Activated CD4-positive, alpha-beta T cell treated with anti-CD3 and anti-CD28 coated beads for 1 hour (primary cell): ENCODE measurements at places on chromosomes 3 and 15.

DNA sequence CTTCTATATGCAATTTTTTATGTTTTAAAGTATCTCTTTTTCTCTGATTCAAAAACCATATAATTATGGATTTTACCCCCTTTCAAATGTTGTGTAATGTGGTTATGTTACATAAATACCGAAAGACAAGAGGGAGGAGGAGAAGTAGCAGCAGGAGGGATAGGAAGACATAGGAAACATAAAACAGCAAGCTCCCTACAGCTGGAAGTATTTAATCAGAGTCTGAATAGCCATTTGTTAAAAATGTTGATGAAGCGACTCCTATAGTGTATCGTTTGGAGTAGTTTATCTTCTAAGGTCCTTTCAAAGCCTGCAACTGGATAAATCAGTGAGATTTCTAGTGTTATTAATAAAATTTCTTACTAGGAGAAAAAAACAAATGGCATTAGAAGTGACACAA is 598.1 kb upstream of the GOLIM4 start:
- no peak for DNase-seq

DNA sequence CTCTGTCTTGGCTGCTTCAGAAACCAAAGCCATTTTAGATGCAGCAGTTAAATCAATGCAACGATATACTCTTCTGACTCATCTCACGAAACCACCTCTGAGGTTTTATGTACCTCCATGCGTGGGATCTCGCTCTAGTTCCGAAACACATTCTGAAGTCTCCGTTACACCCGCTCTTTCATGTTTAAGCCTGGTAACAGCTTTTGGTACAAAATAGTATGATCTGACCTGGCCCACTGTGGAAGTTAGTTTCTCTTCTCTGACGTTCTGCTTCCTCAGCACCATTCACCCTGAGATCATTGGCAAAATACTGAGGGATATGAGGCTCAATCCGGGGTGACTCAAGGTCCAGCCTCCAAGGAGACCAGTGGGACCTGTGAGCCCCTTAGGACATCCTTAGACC is 121.9 kb downstream of the TMEM266 start:
- DNase-seq = no peak

DNA sequence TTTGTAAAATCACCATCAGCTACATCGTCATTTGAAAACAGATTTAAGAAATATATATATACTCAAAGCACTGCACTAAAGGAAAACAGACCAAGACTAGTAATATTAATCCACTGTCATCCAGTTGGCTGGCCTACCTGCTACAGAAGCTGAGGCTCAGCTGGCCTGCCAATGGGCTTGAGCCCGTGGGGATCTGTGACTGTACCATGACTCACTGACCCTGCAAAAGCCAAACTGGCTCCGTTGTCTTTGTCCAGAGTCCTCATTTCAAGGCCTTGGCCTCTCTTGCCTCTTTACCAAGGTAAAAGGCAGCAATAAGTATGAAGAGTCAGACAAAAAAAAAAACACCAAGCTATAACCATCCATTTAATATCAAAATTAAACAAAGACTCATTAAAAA is 463.5 kb upstream of the RASGRP1 start:
- DNase-seq = no peak

DNA sequence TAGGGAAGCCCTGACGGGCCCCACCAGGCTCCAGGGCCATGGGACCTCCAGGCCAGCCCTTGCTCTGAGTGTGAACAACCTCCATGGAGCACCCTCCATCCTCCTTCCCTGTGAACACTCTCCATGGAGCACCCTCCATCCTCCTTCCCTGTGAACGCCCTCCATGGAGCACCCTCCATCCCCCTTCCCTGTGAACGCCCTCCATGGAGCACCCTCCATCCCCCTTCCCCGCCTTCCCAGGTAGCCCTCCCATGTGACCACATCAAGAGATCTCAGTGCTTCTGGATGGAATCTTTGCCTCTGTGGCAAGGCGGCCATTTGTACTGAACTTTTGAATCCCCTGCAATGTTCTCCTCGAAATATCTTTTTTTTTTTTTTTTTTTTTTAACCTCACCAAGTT is 66.5 kb downstream of the CHSY1 start:
- DNase-seq = no peak

GRCh38 chr3:102135316-102135715 is 286.0 kb downstream of the NFKBIZ start:
- DNase-seq = no peak

GRCh38 chr3:134905647-134905935 is 110.5 kb downstream of the EPHB1 start:
- no peak for DNase-seq

- DNase-seq = no peak
Measured at GRCh38 chr3:54123003-54123775, 837 bp downstream of the CACNA2D3 start.

DNA sequence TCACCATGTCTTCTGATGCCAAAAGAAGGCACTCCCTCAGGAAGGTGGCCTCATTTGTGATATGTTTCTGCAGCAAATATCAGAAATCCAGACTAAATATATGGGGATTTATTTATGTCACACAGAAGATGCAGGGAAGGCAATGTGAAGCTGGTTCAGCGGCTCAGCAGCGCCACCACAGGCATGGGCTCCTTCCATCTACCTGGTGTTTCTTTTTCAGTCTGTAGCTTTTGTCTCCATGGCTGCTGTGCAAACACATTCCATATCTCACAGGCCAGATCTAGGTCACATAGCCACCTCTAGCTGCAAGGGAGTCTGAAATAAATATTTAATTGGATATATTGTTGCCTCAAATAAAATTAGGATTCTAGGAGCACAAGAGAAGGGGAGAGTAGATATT is 502.1 kb upstream of the IL12A start:
- DNase-seq = no peak

- no peak for DNase-seq
Measured at GRCh38 chr3:69791106-69791505, 51.8 kb downstream of the MITF start.
